ENCODE measurements at places on chromosomes 2 and 18. TPM values are rescaled to one million over a fixed set of nuclear protein-coding genes. Genes with fewer than 3 reads are reported as not detected.

Gene ACADL
- total RNA-seq = 0.26 TPM

Gene RPIA
- total RNA-seq = 15.6 TPM

Gene C2orf66
- total RNA-seq = 0.21 TPM

Gene HOXD1
- 2.9 TPM for total RNA-seq

Gene CCDC148
- total RNA-seq = not detected

Gene UGT1A4
- not detected for total RNA-seq

Gene FBXO41
- total RNA-seq = 5.6 TPM

Gene GNAL
- 20.2 TPM for total RNA-seq

Gene DSG1
- not detected for total RNA-seq

Gene C2orf78
- not detected for total RNA-seq

Gene DSEL
- 55.2 TPM for total RNA-seq

Gene ST6GAL2
- total RNA-seq = not detected

Gene LOXL3
- total RNA-seq = 21.0 TPM

Measured in uterus (tissue), 4 donors.